ENCODE measurements at places on chromosomes 3 and 15.
A peak's percentile ranks its signal among the peaks of the same experiment; 100 is the strongest.

GRCh38 chr3:158702815-158703481 is 29.3 kb downstream of the RARRES1 start:
- DNase-seq: no peak

- DNase-seq: no peak
Observed at GRCh38 chr15:36062357-36062756, 516.4 kb upstream of the DPH6 start.

GRCh38 chr3:36678216-36679013 is 85.9 kb downstream of the DCLK3 start:
- no peak for DNase-seq

DNA sequence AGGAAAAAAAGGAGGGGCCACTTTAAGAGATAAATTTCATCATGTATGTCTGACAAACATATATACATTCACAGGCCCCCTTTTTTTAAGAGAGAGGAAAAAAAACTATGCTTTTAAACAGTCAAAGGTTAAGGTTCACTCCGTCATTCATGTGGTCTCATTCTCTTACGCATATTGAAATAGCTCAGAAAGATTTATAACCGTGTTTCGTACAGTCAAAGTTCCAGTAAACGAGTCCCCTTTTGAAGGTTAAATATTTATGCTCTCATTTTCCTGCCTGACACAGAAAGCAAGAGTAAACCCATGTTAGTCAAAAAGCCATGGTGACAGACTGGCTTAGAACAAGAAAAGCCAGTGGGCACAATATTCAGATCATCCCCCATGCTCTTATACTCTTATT is 248.0 kb upstream of the ARRDC4 start:
- no peak for DNase-seq

DNA sequence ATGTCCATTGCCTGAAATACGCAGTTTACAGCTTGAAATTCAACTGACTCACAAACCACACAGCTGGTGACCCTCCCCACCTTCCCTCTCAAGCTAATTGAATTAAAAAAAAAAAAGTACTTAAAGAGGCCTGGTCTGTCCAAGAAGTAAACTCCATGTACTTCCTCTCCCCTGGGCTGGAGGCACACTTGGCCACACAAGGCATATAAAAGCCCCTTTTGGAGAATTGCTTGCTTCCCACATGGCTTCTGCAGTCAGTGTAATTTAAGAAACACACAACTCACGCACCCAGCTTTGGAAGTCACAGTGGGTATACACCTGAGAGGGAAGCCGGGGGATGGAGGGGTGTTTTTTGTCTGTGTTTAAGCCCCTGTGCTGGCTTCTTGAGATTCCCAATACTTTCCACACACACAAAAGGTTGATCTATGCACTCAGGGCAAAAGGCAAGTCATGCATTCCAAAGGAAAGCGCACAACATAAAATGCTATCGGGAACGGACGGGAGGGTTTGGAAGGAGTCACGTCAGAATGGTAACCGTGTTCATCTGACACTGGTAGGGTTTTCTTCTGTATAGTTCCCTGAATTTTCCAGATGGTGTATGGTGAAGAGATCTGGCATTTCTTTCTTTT is 106.6 kb upstream of the ALDH1A3 start:
- no peak for DNase-seq

DNA sequence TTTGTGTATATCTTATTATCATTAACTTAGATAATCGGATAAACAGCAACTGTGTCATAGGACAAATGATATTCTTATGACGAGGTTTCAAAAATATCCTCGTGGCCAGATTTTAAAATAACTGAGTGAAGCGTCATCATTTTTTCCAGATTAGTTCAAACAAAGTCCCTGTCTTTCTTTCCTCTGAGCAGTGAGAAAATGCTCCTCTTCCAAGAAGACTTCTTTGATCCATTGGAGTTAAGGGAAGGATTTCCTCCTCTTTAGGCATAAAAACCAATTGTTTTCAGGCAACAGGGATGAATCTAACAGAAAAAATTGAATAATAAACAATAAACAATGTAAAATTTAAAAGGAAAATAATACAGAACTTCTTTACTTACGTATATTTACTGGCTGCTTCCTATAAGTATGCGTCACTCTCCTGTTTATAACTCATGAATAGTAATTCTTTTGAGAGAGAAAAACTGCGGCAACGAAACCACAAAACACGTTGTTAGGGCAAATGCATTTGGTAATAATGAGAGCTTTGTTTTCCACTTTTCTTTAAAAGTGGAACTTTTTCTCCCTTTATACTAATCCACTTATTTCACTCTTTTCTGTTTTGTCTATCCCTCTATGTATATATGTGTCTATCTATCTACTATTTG is 419.4 kb upstream of the ONECUT1 start:
- DNase-seq: no peak

DNA sequence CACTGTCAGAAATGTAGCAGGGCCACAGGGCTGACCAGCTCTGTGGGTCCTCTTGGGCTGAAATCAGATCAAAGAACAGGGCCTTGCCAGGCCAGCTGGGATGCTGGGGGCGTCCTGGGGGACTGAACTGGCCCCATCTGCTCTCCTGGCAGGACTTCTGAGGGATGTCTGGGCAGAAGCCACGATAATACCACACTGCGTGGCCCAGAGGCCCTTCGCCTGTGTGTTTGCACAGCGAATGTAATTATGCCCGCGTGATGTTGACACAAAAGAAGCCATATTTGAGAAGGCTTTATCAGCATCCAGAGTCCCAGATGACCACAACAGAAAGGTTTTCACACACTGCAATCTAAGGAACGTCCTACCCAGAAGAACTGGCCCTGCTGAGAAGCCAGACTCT is 174.0 kb downstream of the RAB11A start:
- DNase-seq: no peak

- no peak for DNase-seq
Observed at GRCh38 chr3:61649381-61650170, 88.2 kb downstream of the PTPRG start.

DNA sequence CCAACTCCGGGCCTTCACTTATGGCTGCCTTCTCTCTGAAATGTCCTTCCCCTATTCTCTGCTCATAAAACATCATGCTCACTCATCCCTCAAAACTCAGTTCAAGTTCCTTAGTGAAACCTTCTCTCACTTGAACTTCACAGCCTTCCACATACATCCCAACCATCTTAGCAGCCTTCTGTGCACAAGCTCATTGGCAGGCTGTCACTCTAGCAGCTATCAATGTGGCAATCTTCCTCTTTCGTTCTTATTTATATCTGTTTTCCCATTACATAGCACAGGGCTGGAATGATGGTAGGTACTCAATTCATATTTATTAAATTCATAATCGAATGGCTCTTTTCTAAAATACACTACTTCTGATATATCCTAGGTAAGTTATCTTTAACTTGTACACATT is 66.4 kb upstream of the MCTP2 start:
- DNase-seq: no peak

DNA sequence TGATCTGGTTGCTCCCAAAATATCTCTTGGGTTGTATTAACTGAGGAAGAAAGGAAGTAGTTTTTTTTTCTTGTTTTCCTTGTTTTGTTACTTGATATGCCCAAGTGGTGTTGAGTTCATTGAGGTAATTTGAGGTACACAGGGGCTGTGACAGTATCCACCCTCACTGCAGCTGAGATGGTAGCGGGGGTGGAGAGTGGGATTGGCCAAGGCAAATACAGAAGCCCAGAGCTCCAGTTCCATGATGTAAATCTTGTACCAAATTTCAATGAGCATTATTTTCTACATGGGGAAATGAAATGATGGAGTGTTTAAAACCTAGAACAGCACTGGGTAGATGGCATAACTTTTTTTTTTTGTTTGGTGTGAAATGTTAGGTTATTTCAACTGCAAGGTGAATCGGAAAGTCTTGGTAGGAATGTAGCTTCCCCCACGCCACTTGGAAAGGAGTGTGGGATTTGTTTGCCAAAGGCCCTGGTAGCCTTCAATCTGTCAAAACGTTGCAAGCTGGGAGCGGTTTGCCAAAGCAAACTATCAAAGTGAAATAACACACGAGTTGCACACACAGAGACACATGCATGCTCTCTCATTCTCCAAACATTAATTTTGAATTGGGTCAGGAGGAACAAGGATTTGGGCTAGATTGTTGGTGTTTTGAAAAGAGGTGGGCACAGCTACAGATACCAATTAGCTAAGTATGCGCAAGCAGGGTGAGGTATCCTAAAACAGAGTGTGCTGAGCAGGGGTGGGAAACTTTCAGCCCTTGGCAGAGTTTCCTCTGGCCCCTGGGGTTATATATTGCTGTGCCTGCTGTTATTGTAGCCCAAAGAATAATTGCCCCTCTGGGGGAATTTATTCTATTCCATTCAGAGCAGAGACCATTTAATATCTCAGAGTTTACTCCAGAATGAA is 34.6 kb downstream of the THSD4 start:
- DNase-seq: no peak

- no peak for DNase-seq
Observed at GRCh38 chr15:25967116-25967515, 104.0 kb upstream of the ATP10A start.

- peak; percentile 87 for DNase-seq
Observed at GRCh38 chr3:160449636-160450598, at the start of gene TRIM59. TSS of gene TRIM59 (minus strand) at chr3:160449786. CDS start at chr3:160439183, 10,603 bp downstream.

GRCh38 chr3:52683611-52684010 is 2.1 kb downstream of the PBRM1 start:
- no peak for DNase-seq

- no peak for DNase-seq
Observed at GRCh38 chr3:56456117-56456516, 12.2 kb downstream of the ERC2 start.

GRCh38 chr3:56702490-56703315 is 19.6 kb upstream of the TASOR start:
- no peak for DNase-seq

- DNase-seq: no peak
Observed at GRCh38 chr3:52484680-52485461, 10.3 kb upstream of the STAB1 start.

DNA sequence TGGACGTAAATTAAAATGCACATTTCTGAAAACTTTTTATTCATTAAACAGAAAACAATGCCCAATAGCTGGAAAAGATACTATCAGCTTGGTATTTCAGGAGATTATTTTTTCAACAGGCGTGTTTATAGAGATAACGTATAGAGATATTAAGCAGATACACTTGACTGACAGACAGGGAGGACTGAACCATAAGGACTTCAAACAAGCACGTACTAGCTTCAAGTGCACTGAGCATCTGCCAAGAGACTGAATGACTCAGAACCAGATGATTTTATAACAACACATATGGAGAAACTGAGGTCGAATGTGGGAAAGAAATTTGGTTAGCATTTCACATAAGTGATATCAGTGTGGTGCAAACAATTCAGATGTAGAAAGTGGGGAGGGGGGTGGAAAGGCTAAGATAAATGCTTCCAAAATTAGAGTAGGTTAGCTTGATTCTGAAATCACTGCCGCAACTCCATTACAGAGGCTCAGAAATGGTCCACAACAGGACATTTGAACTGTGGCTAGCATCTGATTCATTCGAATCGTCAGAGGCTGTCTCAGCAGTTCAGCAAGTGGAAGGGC is 103.5 kb downstream of the SEMA6D start:
- no peak for DNase-seq

GRCh38 chr15:38743147-38743546 is 178.5 kb upstream of the RASGRP1 start:
- no peak for DNase-seq

DNA sequence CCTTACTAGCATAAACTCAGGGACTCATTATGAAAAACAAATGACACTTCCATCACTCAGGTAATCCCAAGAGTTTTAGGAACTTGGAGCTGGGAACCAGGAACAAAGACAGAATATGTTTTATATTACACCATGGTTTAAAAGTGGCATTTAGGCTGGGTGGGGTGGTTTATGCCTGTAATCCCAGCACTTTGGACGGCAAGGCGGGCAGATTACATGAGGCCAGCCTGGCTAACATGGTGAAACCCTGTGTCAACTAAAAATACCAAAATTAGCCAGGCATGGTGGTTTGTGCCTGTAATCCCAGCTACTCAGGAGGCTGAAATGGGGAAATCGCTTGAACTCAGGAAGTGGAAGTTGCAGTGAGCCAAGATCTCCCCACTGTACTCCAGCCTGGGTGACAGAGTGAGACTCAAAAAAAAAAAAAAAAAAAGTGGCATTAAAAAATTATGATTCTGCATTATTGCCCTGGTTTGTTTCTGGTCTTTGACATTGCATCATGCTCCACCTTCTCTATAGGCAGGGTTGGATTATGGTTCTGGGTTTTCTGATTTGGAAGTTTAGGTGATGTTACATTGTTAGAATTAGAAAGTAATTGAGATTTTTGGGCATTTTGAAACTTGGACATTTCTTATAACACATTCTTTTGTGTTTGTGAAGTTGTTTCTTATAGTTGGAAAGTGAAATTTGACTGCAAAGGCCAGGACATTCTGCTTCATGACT is 19.0 kb downstream of the SQOR start:
- no peak for DNase-seq

GRCh38 chr3:151265866-151266265 is 12.5 kb downstream of the P2RY14 start:
- DNase-seq: no peak

- no peak for DNase-seq
Observed at GRCh38 chr3:17969985-17970568, 227.6 kb upstream of the TBC1D5 start.

DNA sequence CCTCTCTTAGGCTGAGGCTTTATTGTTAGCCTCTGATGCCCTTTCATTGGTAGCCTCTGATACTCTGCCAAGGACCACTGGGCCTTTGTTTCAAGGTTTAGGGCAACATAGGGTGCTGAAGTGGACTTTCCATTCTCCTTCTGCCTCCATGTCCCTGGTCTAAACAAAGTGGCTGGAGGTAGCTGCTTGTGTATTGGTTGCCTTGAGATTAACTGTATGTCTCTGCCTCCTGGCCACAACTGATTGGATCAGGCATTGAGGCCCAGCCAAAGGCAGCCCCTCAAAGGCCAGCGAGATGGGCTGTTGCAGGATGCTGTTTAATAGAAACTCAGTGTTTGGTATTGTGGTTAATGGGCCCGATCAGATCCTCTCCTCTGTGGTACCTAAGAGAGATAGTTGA is 77.9 kb upstream of the PRR23C start:
- no peak for DNase-seq

DNA sequence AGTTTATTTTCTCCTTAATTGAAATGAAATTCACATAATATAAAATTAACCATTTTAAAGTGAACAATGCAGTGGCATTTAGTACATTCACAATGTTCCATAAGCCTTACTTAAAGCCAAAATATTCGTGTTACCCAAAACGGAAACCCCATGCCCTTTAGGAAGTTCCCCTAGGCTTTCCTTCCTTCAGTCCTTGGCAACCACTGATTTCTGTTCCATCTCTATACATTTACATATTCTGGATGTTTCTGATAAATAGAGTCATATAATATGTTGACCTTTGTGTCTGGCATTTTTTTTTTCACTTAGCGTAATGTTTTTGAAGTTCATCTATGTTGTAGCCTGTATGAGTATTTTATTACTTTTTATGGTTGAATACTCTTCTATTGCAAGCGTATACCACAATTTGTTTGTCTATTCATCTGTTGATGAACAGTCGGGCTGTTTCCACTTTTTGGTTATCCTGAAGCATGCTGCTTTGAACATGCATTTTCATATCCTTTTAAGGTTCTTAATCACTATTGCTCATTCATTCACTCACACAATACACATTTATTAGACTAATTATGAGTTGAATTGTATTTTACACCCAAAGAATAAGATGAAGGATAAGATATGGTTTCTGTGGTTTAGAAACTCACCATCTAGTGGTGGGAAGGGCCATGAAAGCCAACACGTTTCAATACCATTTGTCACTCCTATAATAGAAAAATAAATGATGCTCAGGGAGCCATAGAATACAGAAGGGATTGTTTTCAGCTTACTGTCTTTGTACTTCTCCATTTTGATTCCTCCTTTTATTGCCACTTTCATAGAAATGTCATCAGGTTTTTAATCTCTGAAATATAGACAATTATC is 408.2 kb upstream of the CBLB start:
- DNase-seq: no peak

Measured in stimulated activated CD8-positive, alpha-beta memory T cell treated with anti-CD3 and anti-CD28 coated beads, Interleukin-2, amount 100 ng/mL, for 1 hour (primary cell).